ENCODE measurements at places on chromosomes 4 and X.
A peak's percentile ranks its signal among the peaks of the same experiment; 100 is the strongest.

DNA sequence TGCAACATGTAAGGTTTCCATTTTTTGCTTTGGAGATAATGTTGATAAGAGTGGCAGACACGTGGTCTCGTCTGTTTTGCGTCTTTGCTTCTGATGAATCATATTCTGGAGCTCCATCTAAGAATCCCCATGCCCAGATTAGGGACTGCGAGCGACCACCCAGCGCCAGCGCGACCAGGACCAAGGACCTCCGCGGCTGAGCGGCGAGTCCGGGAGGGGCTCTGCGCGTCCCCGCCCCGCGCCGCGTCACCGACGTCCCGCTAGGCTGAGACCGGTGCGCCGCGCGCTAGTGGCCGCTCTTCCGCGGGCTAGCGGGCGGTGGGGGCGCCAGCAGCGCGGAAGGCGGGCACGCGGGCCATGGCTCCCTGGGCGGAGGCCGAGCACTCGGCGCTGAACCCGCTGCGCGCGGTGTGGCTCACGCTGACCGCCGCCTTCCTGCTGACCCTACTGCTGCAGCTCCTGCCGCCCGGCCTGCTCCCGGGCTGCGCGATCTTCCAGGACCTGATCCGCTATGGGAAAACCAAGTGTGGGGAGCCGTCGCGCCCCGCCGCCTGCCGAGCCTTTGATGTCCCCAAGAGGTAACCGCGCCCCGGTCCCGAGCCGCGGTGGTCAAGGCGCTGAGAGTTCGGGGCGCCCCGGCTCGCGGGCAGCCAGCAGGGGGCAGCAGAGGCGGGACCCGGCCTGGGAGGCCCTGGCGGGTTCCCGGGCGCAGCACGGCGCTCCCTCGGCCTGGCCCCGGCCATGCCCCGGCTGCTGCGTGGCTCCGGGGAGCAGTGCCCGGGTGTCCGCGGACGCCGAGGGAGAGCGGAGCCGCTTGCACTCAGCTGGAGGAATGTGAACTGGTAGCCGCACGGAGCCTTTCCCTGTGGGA, at the start of gene SRD5A3:
Gene SRD5A3 (plus strand): TSS at position 263 of the 871 bp plus-strand sequence. CDS start 95 bp downstream, at position 358.
- peak; percentile 94 for DNase-seq

- DNase-seq = peak; percentile 78
Measured at GRCh38 chr4:165873298-165874071, 448 bp downstream of the TLL1 start.

- DNase-seq = no peak
Measured at GRCh38 chrX:10121787-10122186, 35.0 kb upstream of the CLCN4 start.

- no peak for DNase-seq
Measured at GRCh38 chr4:48267574-48267973, 2.1 kb downstream of the TEC start.

DNA sequence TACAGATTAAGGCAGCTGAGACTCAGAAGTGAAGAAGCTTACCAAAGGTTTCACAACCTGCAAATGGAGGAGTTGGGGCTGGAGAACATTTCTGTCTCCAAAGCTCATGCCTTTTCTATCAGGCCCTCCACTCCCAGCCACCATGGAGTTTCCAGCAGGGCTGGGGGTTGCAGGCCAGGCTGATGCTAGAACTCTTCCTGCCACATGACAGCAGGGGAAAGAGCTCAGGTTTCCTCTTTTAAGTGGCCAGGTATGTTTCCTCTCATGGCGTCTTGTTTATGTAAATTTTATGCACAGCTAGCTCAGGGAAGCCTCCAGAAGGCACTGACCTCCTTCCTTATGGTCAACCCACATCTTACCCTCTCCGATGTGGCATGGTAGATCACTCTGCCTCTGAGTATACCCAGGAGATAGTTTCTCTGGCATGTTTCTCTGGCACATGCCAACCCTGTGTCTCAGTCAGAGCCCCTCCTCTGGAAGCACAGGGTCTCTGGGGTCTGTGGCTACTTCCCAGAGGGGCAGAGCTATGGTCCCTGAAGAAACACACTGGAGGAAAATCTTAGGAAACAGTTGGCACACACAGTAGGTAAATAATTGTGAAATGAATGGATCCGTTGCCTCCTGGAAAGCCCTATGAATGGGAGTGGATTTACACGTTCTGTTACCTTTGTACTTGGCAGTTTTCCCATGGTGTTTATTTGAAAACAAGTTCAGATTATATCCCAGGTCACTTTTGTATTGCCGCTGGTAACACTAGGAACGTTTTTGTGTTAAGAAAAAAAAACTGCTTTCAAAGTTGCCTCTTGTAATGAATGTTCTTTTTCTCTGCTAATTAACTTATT, 28.9 kb downstream of the PDK3 start:
- no peak for DNase-seq

DNA sequence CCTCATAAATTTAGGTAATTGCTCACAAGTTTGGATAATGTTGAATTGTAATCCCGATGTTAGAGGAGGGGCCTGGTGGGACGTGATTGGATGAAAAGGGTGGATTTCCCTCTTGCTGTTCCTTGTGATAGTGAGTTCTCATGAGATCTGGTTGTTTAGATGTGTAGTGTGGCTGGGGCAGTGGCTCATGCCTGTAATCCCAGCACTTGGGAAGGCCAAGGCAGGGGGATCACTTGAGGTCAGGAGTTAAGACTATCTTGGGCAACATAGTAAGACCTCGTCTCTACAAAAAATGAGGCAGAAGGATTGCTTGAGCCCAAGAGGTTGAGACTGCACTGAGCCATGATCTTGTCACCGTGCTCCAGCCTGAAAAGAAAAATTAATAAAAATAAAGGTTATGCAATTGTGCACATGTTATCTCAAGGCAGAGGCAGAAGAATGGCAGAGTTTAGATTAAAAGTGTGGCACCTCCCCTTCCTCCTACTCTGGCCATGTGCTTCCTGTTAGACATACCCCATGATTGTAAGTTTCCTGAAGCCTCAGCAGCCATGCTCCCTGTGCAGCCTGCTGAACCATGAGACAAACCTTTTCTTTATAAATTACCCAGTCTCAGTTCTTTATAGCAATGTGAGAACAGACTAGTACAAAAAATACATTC, 36.5 kb downstream of the ERVMER34-1 start:
- no peak for DNase-seq

DNA sequence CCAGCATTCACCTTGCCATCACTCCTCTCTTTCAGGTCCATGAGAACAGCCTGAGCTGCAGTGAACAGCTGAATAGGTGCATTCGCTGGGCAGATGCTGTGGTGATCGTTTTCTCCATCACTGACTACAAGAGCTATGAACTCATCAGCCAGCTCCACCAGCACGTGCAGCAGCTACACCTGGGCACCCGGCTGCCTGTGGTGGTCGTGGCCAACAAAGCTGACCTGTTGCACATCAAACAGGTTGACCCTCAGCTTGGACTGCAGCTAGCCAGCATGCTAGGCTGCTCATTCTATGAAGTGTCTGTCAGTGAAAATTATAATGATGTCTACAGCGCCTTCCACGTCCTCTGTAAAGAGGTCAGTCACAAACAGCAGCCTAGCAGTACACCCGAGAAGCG, 3.2 kb downstream of the RASL11B start:
- no peak for DNase-seq

DNA sequence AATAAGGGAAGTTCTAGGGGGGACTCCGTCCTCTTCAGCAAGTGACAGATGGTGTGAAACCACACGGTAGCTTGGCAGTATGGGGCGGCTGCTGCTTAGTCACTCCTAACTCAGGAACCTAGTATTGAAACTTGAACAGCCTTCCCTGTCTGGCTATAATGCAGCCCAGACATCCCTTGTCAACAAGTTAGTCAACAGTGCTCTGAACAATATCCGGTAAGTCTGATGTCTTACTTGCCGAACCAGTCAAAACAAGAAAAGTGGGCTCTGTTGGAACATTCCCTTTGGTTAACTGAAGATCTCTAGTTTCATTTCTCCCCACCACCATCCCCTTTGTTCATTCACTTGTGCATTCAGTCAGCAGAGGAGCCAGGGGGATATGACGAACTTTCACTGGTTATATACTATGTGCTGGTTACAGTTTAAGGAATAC, 18.7 kb upstream of the CXCL13 start:
- no peak for DNase-seq

GRCh38 chr4:26141911-26142638, 178.7 kb upstream of the RBPJ start:
- no peak for DNase-seq

DNA sequence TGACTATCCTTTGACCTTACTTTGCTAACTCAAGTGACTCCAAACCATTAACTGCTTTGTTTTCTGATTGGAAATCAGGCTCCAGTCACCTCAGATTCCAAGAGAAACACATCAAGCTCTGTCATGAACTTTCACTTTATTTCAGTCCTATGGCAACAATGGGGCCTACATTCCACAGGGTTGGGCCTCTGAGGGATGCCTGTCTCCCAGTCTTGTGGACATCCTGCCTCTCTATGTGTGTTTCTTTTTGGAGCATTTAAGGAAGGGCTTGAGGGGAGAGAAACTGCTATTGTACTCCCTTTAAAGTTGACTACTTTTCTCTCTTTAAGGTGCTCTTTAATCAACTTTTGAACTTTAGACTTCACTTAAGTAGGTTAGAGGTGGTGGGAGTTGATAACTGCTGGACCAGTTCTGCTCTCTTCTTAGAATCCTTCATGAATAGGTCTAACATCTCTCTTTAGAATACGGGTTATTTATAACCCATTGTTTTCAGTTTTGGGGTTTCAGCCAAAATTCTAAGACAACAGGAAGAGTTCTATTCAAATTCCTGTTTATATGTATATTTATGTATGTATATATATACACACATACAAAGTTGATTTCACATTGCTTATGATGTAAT, 274.3 kb upstream of the NR3C2 start:
- no peak for DNase-seq

GRCh38 chrX:16113978-16114565, 9.3 kb upstream of the GRPR start:
- DNase-seq = no peak

DNA sequence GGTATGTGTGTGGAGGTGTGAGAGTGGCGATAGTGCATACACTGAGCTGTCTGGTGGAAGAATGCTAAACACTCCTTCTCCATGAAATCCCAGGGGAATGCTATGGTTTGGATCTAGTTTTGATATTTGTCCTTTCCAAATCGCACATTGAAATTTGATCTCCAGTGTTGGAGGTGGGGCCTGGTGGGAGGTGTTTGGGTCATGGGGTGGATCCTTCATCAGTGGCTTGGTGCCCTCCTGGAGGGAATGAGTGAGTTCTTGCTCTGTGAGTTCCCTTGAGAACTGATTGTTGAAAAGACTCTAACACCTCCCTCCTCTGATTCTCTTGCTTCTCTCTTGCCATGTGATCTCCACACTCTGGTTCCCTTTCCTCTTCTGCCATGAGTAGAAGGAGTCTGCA, 114.1 kb upstream of the HHIP start:
- no peak for DNase-seq

- no peak for DNase-seq
Measured at GRCh38 chr4:69684804-69685203, 31.8 kb upstream of the UGT2A1 start.

DNA sequence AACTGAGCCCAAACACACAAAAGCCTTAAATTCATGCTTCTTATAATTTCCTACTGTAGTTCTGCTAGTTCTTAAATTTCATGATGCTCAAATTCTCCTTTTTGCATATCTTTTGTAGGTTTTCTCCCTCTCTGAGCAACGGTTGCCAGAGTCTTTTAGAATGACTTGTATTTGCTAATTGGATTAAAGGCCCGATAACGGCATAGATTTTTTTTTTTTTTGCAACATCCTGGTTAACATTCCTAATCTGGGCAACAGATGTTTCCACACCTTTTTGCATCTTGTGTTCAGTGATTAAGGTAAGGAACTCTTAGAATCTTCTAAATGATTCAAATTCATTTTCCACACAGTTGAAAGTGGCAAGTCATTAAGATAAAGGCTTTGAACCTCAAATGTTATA, 66.3 kb upstream of the ADGRG2 start:
- DNase-seq = no peak

DNA sequence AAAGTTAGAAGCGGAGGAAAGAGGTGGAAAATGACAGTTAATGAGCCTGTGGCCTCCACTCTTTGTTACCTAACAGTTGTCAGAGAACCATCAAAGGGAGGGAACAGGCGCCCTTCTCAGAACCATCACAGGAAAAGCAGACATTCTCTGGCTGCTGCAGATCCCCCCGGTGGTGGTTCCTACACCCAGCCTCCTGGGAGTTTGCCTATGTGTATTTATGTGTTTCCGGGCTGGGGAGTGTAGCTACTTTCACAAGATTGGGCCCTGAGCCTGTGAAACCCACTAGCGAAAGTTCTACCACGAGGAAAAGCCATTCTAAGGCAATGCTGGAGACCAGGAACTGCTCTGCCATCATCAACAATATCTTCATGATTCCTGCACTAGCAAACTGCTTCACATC, 52.7 kb upstream of the BCOR start:
- DNase-seq = no peak

DNA sequence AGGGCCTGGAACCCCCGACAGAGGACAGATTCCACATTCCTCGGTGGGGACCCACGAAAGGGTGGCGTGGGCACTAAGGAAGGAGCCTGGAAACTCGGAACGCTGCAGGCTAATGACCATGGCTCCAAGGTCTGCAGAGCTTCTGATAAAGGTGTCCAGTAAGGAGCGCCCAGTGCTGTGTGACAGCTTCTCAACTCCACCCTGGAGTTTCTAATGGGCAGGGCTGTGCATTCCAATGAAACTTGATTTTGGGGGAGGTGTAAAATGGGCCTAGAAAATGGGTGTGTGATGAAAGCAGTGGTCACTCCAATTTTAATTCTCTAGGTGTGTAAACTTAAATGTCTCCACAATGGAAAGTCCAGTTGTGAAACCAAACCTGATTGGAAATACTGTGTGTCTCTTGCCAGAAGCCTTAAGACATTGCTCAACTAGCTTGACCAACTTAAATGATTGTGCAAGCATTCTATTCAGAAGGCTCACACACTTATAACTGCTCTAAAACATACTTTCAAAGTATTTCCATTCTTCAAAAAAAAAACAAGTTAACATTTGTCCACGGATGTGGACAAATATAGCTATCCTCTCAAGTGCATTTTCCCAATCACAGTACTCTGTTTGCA, 52.1 kb downstream of the XAGE2 start:
- no peak for DNase-seq

DNA sequence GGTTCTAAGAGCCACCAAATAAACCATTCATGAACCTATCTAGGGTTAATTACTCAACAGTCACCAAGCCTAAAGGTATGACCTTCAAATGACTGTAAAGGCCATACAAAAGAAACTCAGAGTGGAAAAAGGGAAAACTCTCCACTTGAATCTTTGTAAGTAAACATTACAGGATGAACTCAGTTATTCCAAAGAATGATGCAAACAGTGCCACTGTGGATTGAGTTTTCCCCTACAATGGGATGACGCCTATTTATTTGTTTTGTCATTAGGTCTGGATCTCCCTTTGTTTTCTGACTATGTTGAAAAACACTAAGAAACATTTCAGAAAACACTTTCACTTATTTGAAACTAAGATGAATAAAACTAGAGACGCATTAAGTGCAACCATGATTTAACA, 12.7 kb downstream of the NUDT6 start:
- no peak for DNase-seq

Measured in D341Med (cell line).